ENCODE measurements at places on chromosomes 4 and X.

DNA sequence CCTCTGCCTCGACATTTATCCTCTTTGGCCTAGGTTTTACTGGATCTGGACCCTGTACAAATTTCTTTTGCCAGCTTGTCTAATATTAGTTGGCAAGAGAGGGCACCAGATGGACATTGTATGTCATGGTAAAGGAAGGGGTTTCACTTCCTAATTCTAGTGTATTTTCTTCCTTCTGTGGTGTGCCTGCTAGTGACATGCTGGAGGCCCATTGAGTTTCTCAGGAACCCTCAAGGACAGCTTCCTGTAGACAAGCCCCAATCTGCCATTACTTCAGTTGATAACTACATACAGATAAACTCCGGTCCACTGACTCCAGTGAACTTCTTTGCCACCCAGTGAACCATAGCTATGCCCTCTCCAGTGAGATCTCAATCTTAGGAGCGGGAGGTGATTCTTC lies 116.9 kb downstream of the STPG2 start:
- DNase-seq: no peak

DNA sequence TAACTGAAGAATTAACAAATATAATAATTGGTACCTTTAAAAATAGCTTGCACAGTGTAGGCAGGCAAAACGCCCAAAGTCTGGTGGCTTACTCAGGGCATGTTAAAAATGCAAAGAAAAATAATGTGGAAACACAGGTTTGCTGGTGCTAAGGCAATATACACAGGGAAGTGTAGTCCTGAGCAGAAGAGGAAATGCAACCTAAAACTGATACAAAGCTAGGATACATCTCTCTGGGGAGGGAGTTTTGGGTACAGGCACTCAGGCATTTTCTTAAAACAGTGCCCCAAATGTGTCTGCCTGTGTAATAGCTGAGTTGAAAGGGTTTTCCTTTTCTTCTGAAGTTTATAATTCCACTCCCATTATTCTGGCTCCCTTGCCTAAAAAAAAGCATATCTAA lies 47.4 kb downstream of the TMPRSS11E start:
- no peak for DNase-seq

- DNase-seq: no peak
Observed at GRCh38 chr4:53378171-53378482, 686 bp downstream of the FIP1L1 start.

GRCh38 chrX:374596-374995 lies 12.1 kb downstream of the PPP2R3B start:
- DNase-seq: peak; percentile 31

DNA sequence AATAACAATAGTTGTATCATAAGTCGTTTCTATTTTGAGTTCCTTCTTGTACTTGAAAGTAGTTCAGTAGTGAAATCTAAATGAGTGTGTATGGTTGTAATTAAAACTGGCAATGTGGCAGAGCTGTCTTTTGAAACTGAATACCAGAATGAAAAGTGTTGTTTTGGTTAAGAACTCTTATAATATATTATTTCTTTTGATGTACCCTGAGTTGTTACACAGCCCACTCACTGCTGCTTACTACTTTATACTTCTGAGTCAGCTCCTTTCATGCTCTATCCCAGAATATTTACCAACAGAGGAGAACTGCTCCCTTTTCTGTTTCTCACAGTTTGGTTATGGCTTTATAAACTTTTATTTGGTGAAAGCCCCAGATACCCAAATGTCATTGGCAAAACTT lies 28.8 kb downstream of the FAM199X start:
- DNase-seq: no peak

GRCh38 chr4:64539234-64539849 lies 130.1 kb upstream of the TECRL start:
- peak; percentile 18 for DNase-seq

GRCh38 chr4:7050481-7051143 lies 7.4 kb downstream of the TADA2B start:
- DNase-seq: no peak

- no peak for DNase-seq
Observed at GRCh38 chrX:129652565-129653169, 2.1 kb downstream of the APLN start.

- no peak for DNase-seq
Observed at GRCh38 chrX:111013778-111014455, 82.1 kb upstream of the PAK3 start.

- no peak for DNase-seq
Observed at GRCh38 chrX:13898603-13899002, 81.7 kb upstream of the GPM6B start.

DNA sequence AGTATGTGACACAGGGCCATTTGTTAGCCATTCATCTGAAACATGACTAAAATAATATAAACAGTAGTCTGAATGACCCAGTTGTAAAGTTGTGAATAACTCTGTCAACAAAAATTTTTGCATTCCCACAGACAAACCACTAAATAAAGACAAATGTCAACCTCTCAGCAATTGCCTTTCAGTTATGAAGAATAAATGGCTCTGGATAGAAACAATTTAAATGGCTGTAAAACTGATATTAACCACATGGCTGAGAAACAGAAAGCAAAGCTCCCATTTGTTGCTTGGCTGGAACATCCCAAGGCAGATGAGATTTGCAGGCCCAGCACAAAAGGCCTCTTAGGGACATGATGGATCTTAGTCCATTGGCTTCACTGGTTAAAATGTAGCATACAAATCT lies 296.3 kb downstream of the GALNTL6 start:
- DNase-seq: no peak

GRCh38 chr4:53686521-53686920 lies 95.2 kb upstream of the LNX1 start:
- DNase-seq: no peak

- no peak for DNase-seq
Observed at GRCh38 chr4:124509151-124509550, 203.4 kb downstream of the ANKRD50 start.

DNA sequence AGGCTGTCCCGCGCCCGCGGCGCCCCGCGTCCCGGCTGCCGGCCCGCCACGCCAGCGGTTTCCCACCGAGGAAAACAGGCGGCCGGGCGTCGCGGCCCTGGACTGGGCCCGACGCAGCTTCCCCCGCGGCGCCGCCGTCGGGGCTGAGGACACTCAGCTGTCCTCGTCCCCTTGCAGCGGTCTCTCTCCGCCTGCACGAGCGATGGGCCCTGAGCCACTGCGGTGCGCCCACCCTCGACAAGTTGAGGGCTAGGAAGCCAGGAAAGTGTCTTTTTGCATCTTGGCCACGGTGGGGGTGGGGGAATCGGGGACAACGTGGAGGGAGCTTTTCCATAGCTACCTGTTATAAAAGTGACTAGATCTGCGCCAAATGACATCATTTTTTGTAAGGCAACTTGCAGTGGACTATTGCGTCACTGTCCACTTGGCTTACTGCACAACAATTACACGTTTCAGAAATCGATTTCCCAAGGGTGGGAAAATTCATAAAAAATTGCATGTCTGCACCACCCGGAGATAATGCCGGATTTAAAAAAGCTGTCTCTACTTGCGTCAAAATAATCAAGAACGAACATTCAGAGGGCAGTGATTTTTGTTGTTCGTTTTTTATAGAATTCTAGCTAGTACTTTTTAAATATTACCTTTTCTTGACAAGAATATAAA lies 1.1 kb downstream of the KLHL15 start:
- DNase-seq: no peak

- DNase-seq: no peak
Observed at GRCh38 chr4:21117541-21118180, 417.4 kb downstream of the PACRGL start.

DNA sequence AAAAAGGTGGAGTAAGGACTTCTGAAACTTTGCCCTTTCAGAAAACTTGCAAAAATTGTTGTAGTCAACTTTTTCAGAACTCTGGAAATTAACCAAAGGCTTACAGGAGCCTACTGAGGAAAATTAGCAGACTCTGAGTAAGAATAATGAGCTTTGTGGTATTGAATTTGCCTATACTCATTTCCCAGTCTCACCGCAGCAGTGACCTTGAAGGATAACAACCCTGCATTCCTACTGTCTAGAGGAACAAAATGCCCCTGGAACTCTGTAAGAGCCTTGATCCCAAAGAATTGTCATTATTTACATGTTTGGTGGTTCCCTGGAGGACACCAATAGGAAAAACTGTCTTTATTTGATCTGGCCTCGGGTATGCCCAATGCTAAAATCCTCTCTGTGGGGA lies 57.9 kb downstream of the MND1 start:
- no peak for DNase-seq

All from activated naive CD8-positive, alpha-beta T cell treated with anti-CD3 and anti-CD28 coated beads for 36 hours (primary cell).